ENCODE measurements at places on chromosomes 12 and 14.

DNA sequence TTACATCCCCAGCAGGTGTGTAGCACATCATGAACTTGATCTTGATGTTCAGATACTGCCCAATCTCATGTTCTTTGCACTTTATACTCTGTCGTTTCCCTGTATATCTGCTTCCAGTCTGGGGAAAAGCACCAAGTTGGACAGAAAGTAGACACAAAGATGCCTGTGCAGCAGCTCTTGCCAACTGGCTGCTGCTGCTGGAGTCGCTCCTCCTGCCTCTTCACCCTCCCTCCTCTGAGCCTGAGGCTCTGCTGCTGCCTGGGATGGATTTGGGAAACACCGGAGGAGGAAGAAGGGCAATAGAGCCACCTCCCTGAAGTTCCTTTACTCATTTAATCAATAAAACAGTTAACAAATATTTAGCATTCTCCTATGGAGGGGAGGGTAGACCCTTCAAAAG, 32.4 kb downstream of the ADCK1 start:
- DNase-seq = no peak

DNA sequence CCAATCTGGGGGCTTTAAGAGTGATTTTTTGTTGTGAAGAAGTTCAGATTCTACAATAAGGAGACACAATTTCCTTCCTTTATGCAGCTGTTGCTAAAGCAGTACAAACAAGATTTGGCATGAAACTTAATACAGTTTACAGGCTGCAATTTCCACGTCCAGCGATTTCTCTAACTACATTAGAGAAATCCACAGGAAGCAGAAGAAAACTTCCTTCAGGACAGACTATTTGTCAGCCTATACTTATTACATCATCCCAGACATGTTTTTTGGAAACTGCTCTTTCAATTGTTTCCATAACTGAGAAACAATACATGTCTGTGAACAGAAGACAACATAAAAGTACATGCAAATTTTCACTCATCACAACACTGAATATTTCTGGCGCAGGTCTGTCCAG, 204.3 kb downstream of the TTC7B start:
- DNase-seq = no peak

GRCh38 chr12:126156806-126157574, 1091.8 kb downstream of the AACS start:
- DNase-seq = no peak

DNA sequence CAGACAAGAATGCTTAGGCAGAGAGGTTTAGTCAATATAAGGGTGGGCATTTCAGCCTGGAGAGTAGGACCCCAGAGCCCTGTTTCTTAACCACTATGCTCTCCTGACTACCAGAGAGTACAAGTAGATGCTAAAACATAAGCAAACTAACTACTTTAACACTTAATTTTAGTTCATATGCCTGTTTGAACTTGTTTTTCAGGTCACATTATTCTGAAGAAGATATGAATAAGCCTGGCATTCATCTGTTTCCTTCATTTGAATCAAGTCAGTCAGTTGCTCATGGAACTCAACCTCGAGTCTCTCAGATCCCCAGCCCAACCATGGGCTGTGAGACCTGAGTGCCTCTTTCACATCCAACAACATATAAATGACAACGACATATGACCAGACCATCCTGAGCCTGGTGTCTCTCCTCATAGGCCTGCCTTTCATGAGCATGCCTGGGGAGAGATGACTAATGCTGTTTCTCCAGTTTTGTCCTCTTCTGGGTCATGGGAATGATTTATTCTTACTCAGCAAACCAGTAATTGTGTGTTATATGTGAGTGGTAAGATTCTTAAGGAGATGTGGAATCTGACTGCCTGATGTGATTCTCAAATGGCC, 251.1 kb upstream of the BTG1 start:
- DNase-seq = no peak

DNA sequence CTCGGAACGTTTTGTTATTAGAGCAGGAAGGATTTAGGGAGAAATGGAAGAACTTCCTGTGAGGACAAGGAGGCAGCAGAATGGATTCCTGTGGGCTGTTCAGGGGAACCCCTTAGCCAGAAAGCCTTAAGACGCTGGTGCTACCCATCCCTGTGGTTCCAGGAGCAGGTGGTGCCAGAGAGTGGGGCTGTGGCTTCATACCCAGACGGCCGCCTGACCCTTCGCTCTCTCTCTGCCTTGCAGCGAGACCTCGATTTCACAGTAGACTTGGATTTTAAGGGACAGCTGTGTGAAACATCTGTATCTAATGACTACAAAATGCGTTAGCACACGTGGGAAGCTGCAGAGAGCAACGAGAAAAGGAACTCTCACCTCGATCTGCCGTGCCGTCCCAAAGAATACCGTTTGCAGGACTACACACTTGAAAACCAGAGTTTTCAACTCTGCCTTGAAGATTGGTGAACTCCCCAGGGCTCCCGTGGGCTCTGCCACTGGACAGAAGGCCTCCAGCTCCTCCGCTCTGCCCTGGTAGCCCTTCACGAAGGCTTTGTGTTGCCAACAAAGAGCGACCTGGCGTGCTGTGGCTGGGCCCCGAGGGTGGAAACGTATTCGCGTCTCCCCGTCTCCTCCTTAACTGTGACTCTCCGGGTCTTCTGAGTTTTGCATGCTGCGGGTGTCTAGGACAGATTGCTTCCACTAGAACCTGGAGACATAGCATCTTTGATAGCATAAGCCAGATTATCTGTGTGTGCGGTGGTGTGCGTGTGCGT, 102.0 kb downstream of the PRMT8 start:
- DNase-seq = no peak

- DNase-seq = no peak
These were observed 6.7 kb upstream of the BATF start for GRCh38 chr14:75515629-75515996.

DNA sequence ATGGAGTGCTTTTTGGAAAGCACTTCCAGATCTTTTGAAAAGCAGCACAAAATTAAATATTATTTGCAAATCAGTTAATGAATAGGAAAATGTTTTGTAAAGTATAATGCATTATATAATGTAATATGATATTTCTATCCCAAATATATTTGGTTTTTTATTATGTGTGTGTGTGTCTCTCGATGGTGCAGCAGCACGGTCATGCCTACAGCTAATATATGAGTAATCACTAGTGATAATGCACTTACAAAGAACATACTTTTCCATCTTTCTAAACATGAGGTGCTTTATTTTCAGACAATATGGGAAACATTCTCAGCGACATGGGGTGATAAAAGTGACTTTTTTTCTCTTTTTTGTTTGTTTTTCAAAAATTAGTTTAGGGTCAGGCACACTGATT, 1.3 kb upstream of the EEA1 start:
- no peak for DNase-seq

DNA sequence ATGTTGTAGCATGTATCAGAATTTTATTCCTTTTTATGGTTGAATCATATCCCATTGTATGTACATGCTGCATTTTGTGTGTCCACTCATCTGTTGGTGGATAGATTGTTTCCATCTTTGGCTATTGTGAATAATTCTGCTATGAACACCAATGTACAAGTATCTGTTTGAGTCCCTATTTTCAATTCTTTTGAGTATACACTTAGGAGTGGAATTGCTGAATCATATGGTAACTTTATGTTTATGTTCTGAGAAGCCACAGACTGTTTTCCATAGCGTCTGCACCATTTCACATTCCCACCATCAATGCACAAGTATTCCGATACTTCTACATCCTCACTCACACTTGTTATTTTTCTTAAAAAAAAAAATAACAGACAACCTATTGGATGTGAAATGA, 91.5 kb downstream of the ARF6 start:
- no peak for DNase-seq

DNA sequence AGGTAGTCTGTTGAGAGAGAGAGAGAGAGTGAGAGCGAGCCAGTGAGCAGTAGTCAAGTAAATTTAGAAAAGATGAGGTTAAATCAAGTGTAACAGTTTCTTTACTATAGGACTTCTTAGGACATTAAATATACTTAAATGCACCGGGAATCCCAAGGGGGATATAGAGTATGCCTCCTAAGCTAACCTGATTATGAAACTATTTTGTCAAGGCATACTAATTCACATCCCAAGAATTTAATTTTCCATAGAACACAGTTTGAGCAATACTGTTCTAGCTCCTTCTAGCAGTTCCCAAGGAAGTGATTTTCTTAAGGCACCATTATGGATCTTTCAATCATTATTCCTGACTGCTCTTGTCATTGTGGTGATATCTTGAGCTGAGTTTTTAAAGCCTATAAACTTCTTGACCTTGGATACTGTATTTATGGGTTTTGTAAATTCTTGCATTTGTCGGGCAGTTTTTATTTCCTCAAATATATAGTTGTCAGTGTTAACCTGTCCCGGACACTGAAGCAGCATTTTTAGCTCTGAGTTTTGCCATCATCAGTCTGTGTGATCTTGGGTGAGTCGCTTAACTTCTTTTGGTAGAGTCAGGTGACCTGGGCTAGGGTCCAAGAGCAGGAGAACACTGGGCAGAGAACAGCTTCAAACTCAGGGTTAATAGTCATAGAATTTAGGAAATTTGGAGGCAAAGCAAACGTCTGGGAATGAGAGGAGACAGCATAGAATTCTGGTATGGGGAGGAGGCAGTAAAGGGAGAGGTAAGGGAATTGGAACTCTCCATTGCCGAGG, 196.5 kb upstream of the FRMD6 start:
- no peak for DNase-seq

DNA sequence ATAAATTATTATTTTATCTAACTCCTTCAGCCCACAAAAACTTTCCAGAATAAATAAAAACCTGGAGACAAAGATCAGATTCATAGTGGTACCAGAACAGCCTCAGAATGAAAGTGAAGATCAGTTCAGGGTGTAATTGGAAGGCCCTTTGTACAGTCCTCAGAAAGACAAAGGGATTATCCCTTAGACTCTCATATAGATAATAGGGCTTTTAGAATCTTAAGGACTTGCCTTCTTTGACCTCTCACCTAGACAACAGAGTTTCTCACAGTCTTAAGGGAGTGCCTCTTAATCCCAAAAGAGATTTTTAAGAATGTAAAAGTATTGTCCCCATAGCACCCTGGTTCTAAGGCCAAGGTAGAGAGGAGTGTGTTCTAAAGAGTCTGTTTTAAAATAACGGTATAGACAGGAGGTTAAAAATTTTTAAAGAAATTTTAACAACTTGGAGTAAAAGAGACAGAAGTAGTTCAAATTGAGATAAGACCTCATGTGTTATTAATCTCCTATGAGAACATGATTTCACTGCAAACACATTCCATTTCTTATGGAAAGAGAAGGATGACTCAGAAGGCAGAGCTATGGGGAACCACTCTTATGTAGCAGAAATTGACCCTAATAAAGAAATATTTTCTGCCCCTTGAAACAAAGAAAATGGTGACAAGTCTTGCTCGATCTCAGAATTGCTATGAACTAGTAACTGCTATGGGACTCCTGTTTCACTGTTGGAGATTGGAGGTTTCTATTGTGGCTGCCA, 24.2 kb upstream of the NOVA1 start:
- DNase-seq = no peak

DNA sequence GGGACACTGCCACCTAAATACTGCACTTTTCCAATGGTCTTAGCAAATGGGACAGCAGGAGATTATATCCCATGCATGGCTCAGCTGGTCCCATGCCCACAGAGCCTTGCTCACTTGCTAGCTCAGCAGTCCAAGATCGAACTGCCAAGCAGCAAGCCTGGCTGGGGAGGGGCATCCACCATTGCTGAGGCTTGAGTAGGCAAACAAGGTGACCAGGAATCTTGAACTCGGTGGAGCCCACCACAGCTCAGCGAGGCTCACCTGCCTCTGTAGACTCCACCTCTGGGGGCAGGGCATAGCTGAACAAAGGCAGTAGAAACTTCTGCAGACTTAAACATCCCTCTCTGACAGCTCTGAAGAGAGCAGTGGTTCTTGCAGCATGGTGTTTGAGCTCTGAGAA, 370.8 kb upstream of the MGAT4C start:
- no peak for DNase-seq
